Stimulated activated CD8-positive, alpha-beta memory T cell treated with anti-CD3 and anti-CD28 coated beads, Interleukin-4, amount 100 ng/mL, for 4 hours (primary cell): ENCODE measurements at places on chromosomes 16 and 17.

DNA sequence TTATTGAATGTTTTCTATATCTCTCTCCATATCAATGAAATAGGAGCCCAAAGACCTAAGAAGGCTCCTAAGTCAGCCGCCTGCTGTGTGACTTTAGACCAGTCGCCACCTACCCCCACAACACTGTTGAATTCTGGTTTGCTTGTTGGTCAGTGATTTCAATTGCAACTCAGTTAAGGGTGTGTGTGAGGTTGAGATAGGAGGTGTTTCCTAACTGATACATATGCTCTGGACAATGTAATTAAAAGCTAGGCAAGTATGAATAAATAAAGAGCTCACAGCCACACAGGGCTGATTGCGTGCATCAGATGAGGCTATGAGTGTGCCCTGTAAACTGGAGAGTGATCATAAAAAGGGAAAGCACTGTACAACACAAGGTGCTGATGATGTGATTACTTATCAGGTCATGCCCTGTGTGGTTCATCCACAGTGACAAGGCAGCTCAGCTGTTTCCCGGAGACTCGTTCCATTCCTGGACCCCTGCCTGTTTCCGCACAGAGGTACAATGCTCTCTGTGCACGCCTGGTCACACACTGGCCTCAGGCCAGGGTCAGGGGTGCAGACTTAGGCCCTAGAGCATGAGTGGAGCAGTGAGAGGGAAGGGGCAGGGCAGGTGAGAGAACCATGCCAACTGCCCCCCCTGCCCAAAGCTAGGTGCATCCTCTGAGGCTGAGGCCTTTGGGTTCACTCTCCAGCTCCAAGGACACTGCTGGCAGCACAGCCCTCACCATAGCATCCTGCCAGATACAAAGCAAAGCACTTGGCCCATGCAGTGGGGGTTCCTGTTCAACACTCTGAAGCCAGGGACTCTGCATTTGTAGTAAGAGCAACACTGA, 3.3 kb upstream of the KRT35 start:
- DNase-seq = no peak

GRCh38 chr16:25747160-25747758, 55.5 kb downstream of the HS3ST4 start:
- no peak for DNase-seq

DNA sequence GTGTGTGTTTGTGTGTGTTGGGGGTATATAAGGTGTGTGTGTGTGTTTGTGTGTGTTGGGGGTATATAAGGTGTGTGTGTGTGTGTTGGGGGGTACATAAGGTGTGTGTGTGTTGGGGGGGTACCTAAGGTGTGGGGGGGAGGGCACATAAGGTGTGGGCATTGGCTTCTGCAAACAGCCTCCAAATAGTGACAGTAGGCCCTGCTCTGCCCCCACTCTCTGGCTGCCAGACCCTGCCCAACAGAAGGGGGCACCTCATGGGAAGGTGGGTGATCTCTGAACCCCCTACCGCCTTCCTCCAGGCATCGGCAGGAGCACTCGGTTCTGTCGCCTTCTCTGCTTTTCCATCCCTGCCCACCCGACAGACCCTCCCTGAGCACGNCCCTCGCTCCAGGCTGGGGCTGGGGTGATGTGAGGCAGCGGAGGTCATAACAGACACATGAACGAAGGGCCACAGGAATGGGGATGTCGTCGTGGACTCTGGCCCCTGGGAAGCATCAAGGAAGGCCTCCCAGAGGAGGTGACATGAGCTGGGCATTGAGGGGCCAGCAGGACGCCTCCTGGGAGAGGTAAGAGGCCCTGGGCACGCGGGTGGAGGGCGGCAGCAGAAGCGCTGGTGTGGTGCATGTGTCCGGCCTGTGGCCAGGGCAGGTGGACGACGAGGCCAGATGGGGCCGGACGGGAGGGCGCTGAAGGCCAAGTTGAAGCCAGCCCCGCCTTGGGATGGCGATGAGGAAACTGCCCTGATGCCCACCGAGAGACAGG, 136.6 kb upstream of the RPH3AL start:
- DNase-seq = no peak

DNA sequence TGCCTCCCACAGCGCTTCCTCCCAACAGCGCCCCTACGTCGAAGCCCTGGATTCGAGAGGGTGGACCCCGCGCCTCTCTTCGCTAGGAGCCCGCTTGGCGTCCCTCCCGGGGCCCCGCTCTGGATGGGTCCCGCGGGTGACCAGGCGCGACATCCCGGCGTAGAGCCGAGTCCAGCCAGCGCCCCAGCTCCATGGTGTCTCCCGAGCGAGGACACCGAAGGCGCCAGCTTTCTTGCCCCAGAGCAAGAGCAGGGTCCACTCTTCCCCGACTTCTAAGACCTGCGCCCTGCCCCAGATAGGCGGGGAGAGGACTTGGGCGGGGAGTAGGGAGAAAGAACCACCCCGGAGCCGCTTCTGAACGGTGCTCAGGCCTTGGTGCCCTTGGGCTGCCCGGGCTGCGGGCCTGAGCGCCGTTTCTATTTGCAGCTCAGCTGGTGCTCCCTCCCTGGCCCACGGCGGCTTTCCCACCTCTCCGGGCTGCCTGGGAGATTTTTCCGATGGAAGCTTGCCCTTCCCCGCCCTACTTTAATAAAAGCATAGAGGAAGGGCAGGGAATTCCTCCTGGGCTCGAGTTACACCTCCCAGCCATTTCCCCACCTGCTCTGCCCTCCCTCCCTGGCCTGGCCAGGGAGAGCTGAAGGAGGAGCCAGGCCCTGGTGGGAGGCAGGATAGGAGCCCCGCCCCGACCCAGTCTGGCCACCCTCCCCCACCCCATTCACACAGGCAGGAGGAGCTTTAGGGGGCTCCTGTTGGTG, 1.8 kb downstream of the MMP15 start:
- DNase-seq = no peak

DNA sequence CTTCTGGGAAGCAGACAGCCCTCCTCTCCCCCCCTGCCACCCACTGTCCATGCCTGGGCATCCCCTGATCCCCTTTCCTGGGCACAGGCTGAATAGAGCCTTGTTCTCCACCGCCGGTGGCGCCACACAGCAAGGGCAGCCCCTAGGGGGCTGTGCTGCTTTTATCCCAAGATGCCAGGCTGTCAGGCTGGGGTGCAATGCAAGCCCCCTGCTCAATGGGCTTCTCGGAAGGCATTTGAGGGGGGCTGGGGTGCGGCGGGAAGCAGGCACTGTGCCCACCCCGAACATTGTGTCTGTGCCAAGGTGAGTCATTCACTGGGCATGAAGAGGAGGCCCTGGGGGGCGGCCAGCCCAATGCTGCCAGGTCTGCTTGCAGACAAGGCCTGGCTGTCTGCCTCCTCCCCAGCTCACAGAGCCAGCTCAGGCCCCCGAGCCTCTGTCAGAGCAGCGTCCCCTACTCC, 1.5 kb upstream of the GFAP start:
- DNase-seq = no peak
